ENCODE measurements at places on chromosomes 12 and 14.

- no peak for DNase-seq
These were observed 33.2 kb downstream of the CPNE8 start for GRCh38 chr12:38872156-38872555.

- DNase-seq = no peak
These were observed 48.7 kb downstream of the CCNK start for GRCh38 chr14:99529899-99530298.

GRCh38 chr12:11812241-11812585, 162.7 kb downstream of the ETV6 start:
- no peak for DNase-seq

GRCh38 chr12:68199127-68199526, 26.5 kb downstream of the IL26 start:
- DNase-seq = no peak

DNA sequence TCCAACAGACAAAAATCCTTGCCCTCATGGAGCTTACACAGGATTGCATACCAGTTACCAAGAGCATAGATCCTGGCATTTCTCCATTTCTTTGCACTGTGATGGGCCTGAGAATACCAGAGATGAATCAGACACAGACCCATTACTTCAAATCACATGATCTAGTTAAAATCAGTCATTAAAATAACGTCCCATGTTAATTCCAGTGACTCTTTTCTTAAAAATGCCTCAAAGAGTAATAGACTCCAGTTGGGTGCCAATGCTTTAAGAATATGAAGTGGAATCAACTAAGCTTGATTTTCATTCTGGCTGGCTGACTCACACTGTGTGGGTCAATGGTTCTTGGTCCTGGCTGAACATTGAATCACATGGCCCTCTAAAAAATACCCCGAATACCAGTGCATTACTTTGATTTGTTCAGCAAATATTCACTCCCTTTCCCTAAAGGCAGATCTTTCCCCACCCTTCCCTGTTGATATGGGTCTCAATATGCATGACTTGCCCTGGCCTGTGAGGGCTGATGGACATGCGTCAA, 11.0 kb downstream of the ASB2 start:
- no peak for DNase-seq
